Liver (tissue), 10 donors: ENCODE measurements at places on chromosomes 2 and 18. TPM values are rescaled to one million over a fixed set of nuclear protein-coding genes. Genes with fewer than 3 reads are reported as not detected.
A peak's percentile ranks its signal among the peaks of the same experiment; 100 is the strongest.

GRCh38 chr18:74476140-74476539 is 19.0 kb upstream of the DIPK1C start:
- DNase-seq: no peak

DNA sequence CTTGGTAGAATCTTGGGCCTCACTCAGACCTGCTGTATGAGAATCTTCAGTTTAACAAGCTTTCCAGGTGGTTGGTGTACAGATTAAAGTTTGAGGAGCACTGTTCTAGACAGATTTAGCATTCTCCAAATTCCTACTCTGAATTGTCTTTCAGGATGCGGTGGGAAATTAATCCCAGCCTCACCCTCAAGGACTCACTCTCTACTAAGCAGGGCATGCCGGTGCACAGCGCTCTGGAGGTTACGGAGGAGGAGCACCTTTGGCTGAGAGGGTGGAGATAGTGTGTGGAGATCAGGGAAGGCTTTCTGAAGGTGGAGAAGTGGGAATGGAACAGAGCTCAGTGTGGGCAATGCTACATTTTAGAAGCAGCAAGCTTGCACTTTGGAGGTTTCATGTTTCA is 359.2 kb downstream of the LRATD1 start:
- no peak for DNase-seq

DNA sequence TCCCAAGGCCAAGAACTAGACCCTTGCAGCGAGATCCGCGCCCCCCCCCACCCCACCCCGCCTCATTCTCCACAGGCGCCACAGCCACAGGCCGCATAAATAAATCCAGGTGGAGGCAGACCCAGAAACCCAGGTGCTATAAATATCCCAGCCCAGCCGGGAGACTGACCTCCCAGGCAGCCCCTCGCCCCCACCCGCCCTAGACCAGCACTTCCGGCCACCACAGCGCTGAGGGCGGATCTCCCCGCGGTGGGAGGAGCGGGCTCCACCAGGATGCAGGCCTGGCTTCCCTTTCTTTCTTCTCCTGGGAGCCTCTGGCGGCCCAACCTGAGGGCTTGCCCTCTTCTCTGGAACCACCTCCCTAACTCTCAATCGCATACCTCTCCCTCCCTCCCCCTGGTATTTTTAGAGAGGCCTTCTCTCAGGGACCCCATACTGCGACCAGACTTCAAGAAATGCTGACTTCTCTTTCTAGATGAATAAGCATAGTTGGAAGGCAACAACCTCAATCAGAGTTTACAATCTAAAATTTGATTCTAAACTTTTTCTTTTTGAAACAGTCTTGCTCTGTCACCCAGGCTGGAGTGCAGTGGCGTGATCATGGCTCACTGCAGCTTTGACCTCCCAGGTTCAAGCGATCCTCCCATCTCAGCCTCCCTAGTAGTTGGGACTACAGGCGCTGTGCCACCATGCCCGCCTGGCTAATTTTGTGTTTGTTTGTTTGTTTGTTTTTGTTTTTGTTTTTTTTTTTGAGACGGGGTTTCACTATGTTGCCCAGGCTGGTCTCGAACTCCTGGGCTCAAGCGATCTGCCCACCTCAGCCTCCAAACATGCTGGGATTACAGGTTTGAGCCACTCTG is 55.0 kb downstream of the PKDCC start:
- DNase-seq: peak; percentile 69

DNA sequence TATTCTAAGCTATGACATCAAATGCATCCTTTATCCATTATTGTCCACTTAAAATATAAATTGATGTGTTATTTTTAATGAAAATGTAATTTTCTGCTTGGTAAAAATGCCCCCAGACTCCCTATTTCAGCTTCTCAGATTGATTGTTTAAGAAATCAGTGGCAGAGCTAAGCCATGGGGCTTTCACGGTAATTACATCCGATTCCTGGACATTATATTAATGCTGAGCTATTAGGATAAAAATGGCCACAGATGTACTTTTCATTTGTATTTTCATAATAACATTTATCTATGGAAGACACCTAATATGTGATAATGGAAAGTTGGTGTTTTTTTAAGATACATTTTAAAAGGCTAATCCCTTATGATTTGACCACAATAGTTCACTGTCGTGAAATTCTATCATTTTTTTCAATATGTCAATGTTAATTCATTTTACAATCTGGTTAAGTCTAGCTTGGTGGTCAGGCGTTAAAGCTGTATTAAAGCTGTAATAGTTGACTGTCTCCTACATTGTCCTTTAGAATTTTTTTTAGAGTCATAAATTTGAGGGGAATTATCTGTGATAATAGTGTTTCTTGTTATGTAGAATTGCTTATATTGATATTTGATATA is 229.0 kb upstream of the UBE2E3 start:
- DNase-seq: no peak

DNA sequence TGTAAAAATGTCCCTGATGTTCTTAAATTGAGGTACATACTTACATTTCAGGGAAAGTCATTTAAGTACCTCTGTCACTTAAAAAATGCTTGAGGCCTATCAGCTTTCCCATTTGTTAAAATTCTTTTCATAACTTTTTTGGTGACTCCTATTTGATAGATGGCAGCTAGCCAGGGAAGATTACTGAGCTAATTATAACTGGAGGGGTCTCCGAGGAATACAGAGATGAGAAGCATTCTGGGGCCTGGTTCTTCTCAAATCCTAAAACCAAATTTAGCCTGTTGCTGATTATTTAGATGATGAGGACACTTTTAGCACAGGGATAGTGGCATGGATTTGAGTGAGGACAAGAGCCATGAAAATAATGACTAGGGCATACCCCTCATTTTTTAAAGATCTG is 4.8 kb downstream of the UGP2 start:
- DNase-seq: no peak

DNA sequence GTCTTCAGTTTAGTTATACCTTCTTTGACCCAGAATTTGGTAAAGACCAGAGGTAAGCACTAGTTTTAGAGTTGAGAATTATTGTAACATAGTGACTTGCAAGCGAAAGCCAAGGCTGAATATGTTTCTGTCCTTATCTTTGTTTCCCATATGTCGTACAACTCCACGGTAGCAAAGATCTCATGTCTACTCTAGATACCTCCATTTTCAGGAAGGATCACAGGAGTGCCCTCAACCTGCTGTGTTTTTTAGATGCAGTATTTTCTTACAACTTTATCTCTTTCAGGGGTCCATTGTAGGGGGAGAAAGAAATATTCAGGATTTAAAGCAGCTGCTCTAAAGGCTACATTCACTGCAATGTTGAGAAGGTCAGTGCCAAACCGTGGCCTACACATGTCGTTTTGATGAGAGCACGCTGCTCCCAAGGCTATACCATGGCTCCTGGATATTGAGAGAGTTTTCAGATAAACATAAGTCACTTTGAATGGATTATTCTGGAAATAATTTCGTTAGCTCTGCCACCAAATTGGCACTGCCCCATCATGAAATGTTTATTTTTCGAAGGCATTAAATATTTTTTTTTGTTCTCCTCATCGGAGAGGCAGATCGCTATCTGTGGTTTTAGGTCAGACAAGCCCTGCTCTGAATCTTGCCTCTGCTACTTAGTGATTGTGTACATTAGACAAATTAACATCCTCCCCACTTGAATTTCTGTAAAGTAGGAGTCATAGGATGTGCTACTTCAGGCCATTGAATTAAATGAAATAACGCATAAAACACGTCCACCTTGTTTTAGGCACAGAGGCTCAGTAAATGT is 2.1 kb downstream of the RHBDD1 start:
- DNase-seq: no peak

DNA sequence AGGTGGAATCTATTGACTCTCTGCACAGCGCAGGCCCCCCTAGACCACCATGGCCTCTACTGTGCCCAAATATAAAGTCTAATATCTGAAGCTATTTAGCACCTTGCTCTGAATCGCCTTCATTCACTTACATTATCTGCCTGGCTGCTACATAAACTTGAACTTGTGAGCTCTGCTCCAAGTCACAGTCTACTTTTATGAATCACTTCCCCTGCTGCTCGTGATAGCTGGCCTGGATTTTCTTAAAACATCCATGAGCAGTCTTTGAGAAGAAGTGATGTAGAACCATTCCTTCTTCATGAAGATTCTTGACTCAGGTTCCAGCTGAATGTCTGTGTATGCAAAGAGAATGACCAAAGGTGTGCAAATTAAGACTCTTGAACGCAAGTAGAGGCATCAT is 359.5 kb downstream of the RND3 start:
- no peak for DNase-seq

- peak; percentile 65 for DNase-seq
These were observed 535 bp downstream of the ATG4B start for GRCh38 chr2:241637795-241638660.

GRCh38 chr2:20666304-20667150 is at the start of gene GDF7:
Gene GDF7, plus strand, starts transcription at chr2:20667144. Its CDS starts 96 bp downstream, at chr2:20667240.
- DNase-seq: peak; percentile 70

GRCh38 chr2:215693193-215693998 is 257.5 kb upstream of the FN1 start:
- no peak for DNase-seq

DNA sequence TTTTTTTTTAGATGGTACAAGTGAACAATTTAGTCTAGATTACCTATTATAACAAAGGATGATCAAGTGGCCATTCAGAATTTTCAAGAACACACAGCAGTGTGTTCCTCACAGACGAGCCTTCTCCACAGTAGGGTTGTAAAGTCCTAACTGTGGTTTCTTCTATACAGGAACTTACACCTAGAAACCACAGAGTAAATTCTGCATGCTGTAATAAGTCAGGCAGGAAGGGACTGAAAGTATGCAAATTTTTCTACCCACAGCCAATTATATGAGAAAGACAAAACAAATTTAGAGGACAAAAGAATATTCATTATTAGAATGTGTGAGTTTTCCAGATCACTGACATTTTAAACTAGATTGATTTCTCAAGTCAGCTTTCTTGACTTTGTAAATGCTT is 99.5 kb downstream of the RBMS1 start:
- DNase-seq: no peak

DNA sequence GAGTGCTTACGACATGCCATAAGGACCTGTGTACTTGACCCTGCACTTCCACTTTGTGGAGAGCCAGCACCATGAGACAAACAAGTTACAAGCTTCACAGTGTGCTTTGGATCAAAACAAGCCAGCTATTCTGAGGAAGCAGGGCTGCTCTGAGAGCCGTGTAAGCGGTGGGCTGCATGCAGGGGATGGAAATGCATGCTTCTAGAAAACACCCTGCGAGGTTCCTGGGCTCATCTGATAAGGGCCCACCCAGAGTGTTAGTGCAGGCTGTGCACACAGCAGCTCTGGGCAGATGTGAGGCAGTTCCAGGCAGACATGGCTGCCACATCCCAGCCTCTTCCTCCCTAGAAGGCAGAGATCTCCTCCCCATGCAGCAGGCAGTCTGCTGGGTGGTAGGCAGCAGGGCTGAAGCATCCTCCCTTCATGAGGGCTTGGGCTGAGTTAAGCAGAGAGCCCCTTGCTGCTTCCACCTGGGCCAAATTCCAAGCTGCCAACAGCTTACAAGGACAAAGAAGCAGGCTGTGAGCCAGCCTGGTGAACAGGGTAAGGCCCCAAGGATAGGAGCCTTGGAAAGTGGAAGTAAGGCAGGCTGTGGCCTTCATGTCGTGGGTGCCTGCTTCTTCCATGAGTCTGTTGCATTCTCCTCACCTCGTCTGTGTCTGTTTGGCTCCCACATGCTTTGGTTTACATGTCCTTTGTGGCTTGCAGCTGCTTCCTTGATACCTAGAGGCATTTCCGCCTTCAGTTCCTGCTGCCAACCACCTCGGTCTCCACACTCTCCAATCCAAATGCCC is 7.7 kb downstream of the PSD4 start:
- peak; percentile 77 for DNase-seq

GRCh38 chr2:128458505-128458904 is 139.8 kb upstream of the HS6ST1 start:
- DNase-seq: no peak

TSGA10 gene
- total RNA-seq: 3.5 TPM

RAB6C gene
- total RNA-seq: not detected

TBR1 gene
- under 0.01 TPM for total RNA-seq

FIGLA gene
- total RNA-seq: not detected

PPP1R1C gene
- 16.9 TPM for total RNA-seq

LYPD1 gene
- 0.47 TPM for total RNA-seq

ATOH8 gene
- total RNA-seq: 37.7 TPM

C18orf63 gene
- total RNA-seq: not detected

FTCDNL1 gene
- total RNA-seq: 4.4 TPM

CFAP210 gene
- total RNA-seq: 0.33 TPM

ASTL gene
- not detected for total RNA-seq

CREG2 gene
- total RNA-seq: not detected

HRH4 gene
- 0.17 TPM for total RNA-seq

SH3YL1 gene
- 19.2 TPM for total RNA-seq

NTSR2 gene
- not detected for total RNA-seq

ZBTB7C gene
- total RNA-seq: 0.19 TPM

EMX1 gene
- total RNA-seq: 0.08 TPM

CROCC2 gene
- total RNA-seq: under 0.01 TPM

CHST9 gene
- 6.4 TPM for total RNA-seq
